NCI-H1694 (cell line): ENCODE measurements at places on chromosomes 12 and 14.

- DNase-seq = no peak
Observed at GRCh38 chr12:32454075-32454474, 54.7 kb downstream of the FGD4 start.

- no peak for DNase-seq
Observed at GRCh38 chr12:50355365-50355764, 41.0 kb downstream of the FAM186A start.

DNA sequence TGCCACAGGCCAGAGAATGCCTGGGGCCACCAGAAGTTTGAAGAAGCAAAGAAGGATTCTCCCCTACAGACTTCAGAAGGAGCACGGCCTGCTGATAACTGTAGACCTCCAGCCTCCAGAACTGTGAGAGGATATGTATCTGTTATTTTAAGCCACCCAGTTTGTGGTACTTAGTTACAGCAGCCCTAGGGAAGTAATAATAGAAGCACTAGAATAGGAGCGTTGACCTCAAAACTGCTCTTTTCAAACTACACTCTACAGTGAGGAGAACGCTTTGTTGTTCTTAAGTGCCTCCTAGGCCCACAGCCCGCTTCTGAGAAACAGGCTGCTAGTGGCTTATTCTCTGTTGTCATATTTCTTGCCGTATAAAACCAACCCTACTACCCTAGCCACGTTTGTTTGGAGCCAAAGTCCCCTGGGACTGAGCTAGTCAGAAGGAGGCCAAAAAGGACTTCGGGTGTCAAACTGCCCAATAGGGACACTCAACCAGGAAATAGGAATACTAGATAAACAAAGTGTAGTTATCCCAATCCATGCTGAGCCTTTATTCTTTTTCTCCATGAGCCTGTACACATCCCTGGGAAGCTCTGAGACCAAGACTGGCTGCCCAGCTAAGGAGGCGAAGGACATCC, 38.5 kb upstream of the FRS2 start:
- DNase-seq = no peak

GRCh38 chr14:61188196-61188595, 92.9 kb downstream of the TMEM30B start:
- DNase-seq = no peak

DNA sequence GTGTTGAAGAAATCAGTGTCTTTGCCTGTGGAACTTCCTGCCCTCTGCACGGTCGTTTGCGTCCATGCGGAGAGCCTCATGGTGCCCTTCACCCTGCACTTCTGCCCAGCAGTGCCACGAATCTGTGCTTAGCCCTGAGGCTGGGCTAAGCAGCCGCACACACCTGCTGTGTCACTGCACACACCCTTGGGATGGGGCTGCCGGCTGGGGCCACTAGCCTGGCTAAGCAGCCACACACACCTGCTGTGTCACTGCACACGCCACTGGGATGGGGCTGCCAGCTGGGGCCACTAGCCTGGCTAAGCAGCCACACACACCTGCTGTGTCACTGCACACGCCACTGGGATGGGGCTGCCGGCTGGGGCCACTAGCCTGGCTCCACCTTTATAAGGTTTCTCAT, 188.5 kb downstream of the KIF26A start:
- no peak for DNase-seq

GRCh38 chr12:45368841-45369489, 153.1 kb downstream of the ANO6 start:
- DNase-seq = no peak

DNA sequence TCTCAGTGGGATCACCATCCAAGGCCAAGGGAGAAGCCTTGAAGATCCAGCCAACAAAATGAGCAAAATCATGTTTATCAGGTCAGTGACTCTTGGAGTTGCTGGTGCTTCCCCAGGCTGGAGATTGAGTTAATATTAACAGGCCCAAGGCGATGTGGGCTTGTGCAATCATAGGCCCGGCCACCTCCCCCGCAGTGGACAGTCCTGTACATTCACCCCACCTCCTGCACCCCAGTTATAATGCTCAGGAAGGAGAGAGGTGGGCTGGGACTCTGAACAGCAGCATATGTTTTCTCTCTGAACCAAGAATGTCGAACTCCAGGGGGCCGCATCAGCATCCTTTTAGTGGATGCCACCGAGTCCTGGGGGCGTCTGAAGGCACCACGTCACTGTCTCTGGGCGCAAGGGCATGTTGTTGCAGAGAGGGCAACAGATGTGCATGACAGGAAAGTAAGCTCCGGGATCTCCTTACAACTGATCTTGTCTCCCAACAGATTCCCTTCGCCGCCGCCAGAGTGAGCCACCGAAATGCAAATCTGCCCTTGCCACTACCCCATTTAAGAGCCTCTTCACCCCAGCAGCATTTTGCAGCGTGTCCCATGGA, 32.2 kb upstream of the SERPINA6 start:
- peak; percentile 70 for DNase-seq

DNA sequence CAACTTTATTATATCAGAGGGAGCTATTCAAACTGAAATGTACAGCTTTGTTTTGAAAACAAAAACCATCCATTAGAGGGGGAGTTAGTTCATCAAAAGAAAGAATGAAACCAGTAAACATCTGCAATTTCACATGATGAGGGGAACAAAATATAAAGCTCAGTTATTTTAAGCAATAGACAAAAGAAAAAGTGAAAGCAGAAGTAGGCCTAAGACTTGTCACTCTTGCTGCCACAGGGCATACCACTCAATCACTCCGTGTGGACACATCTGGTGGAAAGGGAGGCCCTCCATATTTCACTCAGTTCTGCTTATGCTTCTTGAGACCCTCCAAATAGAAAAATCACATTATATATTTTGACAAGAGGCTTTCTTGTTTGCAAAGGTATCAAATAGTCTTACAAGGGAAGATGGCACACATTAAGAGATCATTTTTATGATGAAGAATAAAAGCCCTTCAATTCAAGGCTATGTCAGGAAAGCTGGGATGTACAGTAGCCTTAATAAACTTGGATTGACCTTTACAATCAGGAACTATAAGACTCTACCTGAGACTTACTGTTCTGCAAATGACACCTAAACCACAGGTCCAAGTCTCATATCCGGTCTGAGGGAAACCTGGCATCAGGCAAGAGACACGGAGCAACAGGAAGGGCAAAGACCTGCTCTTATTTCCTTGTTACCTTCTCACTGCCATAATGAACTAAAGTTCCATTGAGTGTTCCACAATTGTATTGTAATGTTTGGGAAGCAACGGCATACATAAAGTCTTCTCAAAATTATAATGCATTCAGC, 222.5 kb upstream of the GRIP1 start:
- DNase-seq = no peak

GRCh38 chr14:68214431-68214830, 394.9 kb downstream of the RAD51B start:
- no peak for DNase-seq

- DNase-seq = no peak
Observed at GRCh38 chr12:57518920-57519795, 1.2 kb downstream of the DDIT3 start.

DNA sequence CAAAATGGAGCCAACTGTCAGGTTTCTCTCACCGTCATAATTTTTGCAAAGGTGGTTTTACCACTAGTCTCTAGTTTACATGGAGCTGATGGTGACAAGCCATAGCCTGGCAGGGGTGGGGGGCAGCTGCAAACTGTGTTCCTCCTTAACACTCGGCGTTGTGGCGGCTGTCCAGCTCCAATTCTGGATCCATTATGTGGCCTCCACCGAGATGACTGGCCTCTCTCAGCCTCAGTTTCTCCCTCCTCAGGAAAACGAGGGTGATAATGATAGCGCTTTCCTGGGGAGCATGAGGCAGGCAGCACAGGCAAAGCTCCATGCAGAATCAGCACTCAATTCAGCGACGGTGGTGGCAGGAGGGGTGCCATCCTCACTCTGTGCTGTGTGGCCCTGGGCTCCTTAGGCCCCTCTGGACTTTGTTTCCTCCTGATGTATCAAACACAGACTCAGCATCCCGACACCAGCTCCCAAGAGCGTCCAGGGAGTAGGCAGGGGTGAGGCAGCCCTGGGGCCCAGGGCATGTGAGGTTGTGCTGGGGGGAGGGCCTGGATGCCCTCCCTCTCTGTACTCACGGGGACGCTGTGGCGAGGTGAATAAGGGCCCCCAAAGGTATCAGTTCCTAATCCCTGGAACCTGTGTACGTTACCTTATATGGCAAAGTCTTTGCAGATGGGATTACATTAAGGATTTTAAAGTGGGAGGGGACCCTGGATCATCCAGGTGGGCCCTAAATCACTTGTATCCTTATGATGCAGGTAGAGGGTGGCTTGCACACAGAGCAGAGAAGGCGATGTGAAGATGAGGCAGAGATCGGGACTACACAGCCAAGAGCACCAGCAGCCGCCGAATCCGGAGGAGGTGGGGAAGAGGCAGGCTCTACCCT, 46.8 kb upstream of the EIF5 start:
- DNase-seq = no peak

GRCh38 chr14:22106700-22107697, 433.4 kb upstream of the OR4E1 start:
- no peak for DNase-seq

- no peak for DNase-seq
Observed at GRCh38 chr12:154058-154457, 59.9 kb downstream of the SLC6A12 start.

GRCh38 chr14:38000340-38000739, 207.4 kb upstream of the SSTR1 start:
- no peak for DNase-seq

GRCh38 chr12:25959071-25959961, 834 bp downstream of the RASSF8 start:
- no peak for DNase-seq

- no peak for DNase-seq
Observed at GRCh38 chr12:97713270-97713669, 250.7 kb downstream of the RMST start.

DNA sequence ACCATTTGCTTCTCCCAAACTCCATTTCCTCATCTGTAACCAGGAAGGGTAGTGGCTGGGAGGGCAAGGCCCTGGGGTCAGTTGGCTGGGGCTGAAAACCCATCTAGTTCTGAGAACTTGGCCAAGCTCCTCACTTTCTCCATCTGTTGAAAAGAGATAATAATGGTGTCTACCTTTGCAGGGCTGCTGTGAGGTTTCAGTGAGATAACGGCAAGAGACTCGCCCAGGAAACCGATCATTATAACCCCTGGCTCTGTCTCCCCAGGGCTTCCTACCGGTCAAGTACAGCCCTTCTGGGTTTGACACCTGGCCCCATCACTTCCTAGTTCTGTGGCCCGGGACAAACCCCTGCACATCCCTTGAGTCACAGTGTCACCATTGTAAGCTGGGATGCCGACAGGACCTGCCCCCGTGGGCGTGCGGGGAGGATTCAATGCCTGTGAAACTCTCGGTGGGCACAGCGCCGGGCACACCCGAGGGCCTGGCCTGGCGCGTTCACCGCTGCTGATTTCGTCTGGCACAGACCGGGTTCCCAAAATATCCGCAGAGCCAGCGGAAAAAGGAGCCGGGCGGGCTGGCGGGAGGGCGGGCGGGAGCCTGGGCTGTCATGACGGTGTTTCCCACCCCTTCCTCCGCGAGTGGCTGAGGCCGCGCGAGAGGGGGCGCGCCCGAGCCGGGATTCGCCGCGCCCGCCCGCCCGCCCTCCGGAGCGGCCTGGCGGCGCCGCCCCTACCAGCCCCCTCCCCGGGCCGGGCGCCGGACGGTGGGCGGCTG, 4.4 kb downstream of the KMT5A start:
- DNase-seq = no peak

DNA sequence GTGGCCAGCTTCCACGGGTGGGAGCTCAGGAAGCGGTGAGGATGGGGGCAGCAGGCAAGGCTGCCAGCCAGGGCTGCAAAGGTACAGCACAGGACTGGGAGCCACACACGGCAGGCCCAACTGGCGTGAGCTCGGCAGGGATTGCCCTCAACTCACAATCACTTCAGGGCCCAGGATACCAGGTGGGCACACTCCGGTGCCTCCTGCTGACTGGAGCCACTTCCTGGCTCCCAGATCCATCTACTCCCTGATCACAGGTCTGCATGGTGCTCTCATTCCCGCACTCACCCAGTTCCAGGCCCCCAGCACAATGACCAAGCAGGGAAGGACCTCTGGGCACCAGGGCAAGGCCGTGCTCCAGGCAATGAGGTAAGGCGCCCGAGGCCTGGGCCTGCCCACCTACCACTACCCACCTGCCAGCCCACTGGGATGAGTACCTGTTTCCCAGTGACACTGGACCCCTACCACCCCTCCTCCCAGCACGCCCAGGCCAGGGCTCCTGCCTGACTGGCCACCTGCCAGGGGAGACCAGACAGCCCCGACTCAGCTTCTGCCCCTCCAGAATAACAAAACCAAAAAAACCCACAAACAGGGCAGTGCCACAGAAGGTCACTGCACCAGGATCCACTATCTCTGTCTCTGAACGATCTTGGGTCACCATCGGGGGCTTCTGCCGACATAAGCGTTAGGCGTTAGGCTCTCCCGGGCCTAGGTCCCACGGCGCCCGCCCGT, 1.8 kb downstream of the JAG2 start:
- DNase-seq = no peak

DNA sequence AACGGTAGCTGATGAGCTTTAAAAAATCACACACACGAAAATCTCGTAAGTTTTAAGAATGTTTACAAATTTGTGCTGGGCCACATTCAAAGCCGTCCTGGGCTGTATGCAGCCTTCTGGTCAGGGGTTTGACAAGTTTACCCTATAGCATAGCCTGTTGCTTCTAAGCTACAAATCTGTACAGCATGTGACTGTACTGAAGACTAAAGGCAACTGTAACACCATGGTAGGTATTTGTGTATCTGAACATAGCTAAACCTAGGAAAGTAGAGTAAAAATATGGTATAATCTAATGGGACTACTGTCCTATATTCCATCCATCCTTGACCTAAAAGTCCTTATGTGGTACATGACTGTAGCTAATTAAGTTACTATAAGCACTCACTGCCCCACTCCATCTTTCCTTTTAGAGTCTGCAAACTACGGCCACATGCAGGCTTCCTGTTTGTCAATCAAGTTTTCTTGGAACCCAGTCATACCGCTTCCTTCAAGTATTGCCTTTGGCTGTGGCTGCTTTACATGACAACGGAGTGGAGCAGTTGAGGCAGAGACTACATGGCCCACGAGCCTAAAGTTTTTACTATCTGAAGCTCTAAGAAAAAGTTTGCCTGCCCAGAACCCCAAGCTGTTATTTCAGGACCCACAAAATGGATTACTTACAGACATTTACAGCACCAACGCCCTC, 18.5 kb downstream of the KRT7 start:
- no peak for DNase-seq

- DNase-seq = peak; percentile 25
Observed at GRCh38 chr12:1544996-1545700, 49.2 kb downstream of the FBXL14 start.

DNA sequence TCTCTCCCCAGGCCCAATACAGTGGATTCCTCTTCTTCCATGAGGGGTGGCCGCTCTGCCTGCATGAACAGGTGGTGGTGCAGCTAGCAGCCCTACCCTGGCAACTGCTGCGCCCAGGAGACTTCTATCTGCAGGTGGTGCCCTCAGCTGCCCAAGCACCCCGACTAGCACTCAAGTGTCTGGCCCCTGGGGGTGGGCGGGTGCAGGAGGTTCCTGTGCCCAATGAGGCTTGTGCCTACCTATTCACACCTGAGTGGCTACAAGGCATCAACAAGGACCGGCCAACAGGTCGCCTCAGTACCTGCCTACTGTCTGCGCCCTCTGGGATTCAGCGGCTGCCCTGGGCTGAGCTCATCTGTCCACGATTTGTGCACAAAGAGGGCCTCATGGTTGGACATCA, 3.8 kb downstream of the ARHGEF40 start:
- no peak for DNase-seq
